Stimulated activated CD4-positive, alpha-beta T cell treated with anti-CD3 and anti-CD28 coated beads, Interleukin-4, amount 100 ng/mL, for 4 hours (primary cell): ENCODE measurements at places on chromosomes 6 and 20.

DNA sequence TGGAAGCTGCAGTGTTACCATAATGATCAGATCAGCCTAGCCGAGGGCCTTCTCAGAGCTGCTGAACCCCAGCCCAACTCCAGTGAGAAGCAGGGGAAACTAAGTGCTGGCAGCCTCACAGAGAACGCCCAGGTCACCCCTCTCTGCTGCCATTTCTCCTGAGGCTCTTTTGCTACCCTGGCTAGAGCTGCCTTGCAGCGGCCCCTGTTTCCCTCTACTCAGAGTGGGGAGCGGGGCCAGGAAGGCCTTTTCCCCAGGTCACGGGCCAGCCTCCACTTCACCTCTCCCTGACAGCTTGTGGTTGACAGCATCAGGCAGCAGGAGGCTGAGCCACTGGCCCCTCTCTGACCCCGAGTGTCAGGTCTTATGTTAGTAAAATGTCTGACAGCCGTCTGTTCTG, 22.7 kb downstream of the ACTR5 start:
- DNase-seq = no peak

DNA sequence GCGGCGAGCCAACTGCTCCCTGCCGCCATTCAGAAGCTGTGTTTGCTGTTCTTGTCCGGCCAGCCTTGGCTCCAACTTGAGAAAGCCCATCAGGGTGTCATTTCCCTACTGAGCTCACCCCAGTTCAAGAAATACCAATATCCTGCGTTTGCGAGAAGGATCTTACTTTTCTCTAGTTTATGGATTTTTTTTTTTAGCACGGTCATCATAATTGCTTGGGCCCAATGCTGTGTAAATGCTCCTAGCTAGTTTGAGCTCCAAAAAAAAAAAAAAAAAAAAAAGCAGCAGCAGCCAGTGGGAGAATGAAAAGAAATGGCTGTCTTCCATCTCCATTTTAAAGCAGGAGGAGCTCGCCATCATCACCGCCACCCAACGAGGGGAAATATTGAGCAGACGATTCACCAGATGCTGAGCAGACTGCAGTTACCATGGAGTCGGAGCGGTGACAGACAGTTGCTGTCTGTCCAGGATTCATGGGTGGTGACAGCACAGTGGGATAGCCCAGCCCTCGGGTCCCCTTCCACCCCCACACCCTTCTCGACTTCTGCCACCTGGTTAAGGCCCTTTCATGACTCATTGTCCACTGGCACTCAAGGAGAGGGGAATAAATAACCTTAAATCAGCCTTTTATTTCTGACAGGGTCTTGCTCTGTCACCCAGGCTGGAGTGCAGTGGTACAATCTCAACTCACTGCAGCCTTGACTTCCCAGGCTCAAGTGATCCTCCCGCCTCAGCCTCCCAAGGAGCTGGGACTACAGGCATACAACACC, 132.4 kb upstream of the SNX9 start:
- DNase-seq = no peak

DNA sequence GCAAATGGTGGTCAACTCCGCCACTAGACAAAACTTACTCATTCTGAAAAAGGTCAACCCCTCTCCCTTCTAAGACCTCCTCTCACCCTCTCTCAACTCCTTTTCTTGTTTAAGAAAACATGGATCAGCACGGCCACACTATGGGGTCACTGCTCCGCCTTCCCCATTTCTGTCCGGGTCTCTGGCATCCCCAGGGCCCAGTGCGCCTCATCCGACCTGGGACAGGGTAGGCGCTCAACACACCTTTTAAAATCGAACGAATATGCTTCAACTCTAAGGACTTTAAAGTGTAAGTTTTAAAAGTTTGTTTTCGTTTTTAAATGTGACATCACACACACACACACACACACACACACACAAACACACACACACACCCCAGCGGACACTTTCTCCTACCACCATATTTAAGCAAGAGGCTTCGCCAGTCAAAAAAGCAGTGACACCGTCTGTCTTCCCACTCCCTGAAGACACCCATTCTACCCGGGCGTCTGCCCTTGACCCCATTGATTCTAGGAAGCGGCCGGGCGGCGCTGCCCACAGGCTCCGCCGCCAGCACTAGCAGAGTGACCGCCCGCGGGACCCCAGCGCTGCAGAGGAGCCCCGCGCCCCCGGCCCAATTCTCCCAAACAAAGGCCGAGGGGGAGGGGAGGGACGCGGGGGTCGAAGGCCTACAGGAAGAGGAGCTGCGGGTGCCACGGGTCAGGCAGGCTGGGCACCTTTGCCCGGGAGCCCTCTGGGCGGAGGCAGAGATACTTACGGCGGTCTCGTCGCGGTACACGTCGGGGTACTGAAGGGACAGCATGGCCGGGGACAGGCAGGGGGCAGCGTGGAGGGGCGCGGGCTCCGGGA, 568 bp downstream of the PREP start:
- DNase-seq = no peak

- no peak for DNase-seq
Observed at GRCh38 chr6:90468859-90469258, 118.0 kb downstream of the MAP3K7 start.

DNA sequence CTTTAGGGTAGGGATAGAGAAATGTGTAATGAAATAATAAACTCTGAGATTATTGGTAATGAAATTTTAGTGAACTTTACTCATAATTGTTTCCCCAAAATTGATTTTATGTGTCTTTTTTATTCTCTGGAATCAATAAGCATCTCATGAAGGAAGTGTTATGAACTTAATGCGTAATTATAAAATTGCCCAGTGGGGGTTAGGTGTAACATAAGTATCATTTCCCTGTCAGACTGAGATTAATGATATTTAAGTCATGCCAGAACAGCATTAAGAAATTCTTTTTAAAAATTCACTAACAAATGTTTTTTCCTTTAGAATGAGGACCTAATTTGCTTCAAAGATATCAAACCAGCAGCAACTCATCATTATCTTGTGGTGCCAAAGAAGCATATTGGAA, 10.0 kb downstream of the HINT3 start:
- no peak for DNase-seq

DNA sequence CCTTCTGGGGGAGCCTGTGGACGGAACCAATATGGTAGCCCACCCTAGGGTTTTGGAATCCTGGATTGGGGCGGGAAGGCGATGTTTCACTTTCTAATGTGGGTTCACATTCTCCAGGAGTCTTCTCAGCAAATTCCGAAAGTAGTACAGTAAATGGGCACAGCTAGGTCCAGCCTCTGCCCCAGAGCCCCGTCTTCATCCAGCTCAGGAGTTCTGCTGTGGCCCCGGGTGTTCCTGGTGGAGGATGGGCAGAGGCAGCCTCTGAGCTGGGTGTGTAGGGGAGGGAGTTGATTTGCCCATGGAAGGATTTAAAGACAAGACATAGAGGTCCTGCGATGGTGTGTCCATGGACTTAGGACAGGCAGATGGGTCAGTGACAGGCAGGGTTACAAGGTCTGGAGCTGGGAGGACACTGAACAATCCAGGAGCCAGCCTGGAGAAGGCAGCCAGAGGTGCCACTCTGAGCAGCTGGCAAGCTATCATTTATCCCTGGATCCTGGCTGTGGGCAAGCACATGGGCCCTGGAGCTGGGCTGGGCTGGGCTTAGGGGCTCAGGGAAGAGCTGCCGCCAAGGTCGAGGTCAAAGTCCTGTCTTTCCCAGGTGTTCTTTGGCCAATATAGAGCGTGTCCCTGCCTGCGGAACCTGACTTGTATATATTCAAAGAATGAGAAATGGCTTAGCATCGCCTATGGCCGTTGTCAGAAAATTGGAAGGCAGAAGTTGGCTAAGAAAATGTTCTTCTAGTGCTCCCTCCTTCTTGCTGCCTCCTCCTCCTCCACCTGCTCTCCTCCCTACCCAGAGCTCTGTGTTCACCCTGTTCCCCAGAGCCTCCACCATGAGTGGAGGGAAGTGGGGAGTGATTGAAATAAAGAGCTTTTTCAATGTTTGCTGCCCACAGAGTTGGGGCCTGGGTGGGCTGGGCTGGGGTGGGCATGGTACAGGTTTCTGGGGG, 6.7 kb downstream of the CLPSL1 start:
- no peak for DNase-seq

DNA sequence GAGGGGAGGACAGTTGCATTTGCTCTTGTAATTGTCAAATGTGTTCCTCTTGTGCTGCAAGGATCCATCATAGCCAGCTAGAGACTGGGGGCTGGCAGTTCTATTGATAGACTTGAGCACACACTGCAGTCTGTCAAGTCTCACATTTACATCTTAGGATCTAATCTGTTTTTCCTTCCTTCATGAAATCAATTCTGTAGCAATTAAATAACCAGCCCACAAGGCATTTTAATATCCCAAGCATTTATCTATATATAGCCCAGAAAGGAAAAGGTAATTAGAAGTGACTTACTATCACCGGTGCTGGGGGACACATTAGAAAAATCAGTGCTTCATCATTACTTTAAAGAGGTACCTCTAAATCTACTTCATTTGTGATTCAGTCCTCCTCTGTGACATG, 143.0 kb upstream of the STXBP5 start:
- no peak for DNase-seq

GRCh38 chr6:143707697-143708096, 29.9 kb downstream of the PHACTR2 start:
- DNase-seq = no peak

GRCh38 chr20:57410398-57410920, 19.3 kb downstream of the RBM38 start:
- no peak for DNase-seq

DNA sequence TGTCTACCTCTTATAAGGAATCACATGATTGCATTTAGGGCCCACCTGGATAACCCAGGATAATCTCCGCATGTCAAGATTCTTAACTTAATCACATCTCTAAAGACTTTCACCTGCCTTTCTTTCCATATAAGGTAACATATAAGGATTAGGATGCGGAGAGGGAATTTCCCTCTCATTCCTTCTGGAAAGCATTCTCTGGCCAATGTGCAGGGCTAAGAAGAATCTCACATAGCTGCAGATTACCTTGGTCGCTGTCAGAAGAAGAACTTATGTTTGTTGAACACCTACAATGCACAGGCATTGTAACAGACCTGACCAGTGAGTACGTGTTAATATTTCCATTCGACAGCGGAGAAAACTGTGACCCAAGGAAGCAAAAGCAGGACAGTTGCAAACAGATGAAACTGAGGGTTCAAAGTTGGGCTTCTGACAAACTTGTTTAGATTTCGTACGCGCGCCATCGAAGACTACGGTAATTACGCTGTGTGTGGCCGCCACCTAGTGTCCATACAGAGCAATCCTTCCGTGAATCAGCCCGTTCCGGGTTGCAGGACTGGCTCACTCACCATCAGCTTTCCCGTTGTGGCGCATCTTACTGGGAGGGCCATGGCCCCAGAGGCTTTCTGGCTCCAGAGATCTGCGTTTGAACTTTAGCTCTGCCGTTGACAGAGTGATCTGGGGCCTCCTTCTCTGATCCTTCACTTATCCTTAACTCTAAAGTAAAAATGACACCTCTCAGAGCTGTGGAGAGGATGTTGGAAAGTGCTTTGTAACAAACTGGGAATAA, 9.5 kb downstream of the C20orf202 start:
- DNase-seq = peak; percentile 61

GRCh38 chr6:77318256-77318655, 145.0 kb downstream of the HTR1B start:
- no peak for DNase-seq

GRCh38 chr6:84172080-84172479, 55.4 kb downstream of the CEP162 start:
- no peak for DNase-seq
